ENCODE measurements at places on chromosomes 3 and 15.
A peak's percentile ranks its signal among the peaks of the same experiment; 100 is the strongest.

GRCh38 chr3:105834768-105835167, 34.0 kb downstream of the CBLB start:
- DNase-seq: no peak

DNA sequence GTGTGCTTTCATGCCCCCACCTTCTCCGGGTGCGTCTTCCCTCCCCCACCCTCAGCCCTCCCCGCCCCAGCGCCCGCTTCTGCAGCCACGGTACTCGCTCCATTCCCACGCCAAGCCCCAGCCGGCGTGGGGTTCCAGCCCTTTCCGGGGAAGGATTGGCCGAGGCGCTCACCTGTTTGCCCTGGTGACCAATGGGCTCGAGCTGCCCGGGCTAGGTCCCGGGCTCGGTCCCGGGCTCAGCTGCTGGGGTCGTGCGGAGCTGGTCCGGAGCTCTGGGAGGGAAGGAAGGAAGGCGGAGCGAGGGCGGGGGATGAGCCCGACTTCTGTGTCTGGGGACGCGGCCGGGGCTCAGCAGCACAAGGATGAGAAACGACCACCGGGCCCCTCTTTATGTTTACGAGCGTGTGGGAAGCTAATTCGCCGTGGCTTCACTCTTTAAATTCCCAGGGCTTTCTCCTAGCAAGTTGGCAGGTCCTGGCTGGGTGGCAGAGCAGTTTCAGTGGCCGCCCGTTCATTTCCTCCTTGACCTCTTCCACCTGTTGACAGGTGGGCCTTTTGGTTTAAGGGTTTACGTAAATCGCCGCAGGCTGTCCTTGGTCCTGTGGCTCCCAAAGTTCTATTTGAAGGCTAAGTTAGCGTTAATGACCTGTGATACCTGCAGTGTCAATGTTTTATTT, at the start of gene IGSF10:
Gene IGSF10 (minus strand): TSS at position 288 of the 677 bp plus-strand sequence. CDS start 2,352 bp downstream, outside the sequence.
- no peak for DNase-seq

DNA sequence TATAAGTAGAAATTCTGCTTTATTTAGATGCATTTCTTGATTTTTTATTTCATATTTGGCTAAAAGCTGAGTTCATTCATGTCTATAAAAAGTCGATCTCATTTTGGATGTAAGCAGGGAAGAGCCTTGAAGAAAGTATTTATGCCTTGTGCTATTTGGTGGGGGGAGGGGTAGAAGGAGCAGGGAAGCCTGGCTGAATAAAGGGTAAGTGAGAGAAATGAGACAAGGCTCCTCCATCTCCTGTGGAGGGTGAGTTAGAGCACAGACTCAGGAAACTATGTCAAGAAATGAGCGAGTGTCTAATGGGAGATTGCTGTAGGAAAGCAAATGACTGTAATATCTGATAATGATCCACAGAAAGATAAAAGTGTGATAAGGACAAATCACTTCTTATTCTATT, 121.8 kb upstream of the ATP11B start:
- DNase-seq: no peak

DNA sequence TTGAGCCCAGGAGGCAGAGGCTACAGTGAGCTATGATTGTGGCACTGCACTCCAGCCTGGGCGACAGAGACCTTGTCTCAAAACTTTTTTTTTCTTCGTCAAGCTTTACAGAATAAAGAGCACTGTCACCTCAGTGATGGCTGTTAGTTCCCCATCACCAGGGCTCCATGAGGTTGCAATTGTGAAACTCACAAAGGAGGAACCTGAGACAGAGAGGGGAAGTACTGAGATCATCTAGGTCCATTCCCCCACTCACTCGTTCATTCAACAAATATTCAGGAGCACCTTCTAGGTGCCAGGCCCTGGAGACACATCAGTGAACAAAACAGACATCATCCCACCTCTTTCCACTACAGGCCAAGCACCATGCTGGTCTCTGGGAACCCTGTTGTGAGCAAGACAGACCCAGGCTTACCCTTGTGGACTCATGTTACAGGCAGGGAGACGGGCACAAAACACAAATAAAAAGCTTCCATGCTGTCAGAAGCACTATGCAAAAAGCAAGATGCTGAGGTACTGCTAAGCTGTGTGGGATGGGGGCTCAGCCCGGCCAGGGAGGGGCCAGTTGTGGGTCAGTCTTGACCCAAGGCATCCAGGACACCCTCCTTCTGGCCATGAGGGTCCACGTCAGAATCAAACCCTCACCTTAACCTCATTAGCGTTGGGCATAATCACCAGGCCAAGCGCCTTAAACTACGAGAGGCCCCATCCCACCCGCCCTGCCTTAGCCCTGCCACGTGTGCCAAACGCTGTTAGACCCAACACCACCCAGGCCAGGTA, 2.1 kb upstream of the RHO start:
- DNase-seq: peak; percentile 45

DNA sequence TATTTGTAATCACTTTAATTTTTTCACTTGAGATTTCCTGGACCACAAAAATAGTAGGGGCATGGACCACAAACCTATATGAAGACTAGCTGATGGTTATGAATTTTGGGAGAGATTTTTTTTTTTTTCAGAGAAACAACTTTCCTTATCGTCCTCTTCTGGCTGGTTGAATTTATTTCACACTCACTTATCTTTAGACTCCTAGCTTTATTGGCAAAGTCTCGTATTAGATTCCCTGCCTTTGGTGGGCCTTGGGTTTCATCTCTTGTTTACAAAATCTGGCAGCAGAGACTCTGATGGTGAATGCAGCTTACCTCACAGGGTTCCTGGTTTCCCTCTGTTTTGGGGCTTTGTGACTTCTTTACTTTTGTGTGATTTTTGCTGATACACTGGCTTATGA, 44.5 kb upstream of the KIF23 start:
- DNase-seq: no peak

- no peak for DNase-seq
Observed at GRCh38 chr3:54133196-54133595, 10.8 kb downstream of the CACNA2D3 start.

DNA sequence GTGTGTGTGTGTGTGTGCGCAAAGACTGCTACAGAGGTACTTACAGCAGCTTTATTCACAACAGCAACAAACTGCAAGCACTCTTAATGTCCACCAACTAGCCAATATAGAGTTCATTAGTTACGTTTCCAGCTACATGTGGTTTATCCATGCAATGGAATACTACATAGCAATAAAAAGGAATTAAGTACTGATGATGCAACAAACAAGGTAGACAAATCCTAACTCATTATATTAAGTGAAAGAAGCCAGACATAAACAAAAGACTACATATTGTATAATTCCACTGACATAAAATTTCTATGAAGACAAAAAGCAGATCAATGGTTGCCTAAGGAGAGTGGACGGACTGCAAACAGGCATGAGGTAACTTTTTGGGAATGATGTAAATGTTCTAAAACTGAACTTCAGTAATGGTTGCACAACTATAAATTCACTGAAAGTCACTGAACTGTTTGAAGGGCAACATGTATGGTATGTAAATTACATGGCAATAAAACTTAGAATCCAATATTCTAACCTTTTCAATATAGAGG, 433.7 kb downstream of the SHQ1 start:
- no peak for DNase-seq

DNA sequence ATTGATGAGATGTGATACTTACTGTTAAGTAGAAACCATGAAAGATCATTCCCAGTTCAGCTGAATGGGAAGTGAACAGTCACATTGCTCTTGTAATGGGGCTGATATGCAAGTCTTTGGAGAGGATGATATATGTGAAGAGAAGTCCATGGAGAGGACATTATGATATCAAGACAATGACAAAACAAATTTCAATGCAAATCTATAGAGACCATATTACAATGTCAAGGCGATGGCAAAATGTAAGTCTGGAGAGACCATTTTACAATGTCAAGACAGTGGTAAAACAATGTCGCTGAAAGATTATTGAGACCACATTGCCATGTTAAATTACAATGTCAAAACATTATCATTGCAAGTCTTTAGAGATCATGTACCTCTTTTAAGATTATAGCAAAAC, 277.1 kb upstream of the MEIS2 start:
- DNase-seq: no peak

GRCh38 chr3:71724584-71725270, 475 bp downstream of the EIF4E3 start:
- peak; percentile 4 for DNase-seq

DNA sequence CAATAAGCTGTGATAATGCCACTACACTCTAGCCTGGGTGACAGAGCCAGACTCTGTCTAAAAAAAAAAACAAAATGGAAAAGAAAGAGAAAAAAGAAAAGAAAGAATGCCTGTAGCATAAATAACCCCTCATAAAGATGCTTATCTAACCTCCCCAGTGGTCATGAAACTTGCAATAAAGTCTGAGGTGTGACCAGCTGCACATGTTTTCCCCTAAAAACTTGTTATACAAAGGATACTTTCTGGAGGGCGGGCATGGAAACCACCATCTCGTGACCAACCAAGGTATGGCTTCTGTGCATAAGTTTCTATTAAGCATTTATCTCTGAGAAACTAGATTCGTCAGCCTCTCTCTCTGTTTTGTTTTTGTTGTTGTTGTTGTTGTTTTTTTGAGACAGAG, 21.8 kb downstream of the CCDC32 start:
- DNase-seq: no peak

GRCh38 chr3:81502236-81502635, 259.2 kb downstream of the GBE1 start:
- DNase-seq: no peak

DNA sequence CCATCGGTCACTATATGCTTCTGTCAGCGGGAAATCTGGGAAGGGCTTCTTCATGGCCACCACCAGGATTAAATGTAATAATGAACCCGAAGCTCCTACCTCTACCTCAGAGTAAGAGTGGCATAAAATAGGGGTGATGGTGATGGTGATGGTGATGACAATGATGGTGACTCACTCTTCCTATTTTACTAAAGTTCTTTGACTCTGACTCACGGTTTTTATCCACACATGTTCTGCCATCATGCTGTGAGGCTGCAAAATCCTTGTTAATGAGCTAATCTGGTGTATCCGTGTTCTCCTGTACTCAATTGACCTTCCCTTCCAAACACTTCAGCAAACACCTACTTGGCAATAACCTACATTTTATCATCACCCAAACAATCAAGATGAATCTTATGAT, 18.3 kb upstream of the FOXP1 start:
- no peak for DNase-seq

- no peak for DNase-seq
Observed at GRCh38 chr15:74345051-74345450, 22.4 kb downstream of the CYP11A1 start.

DNA sequence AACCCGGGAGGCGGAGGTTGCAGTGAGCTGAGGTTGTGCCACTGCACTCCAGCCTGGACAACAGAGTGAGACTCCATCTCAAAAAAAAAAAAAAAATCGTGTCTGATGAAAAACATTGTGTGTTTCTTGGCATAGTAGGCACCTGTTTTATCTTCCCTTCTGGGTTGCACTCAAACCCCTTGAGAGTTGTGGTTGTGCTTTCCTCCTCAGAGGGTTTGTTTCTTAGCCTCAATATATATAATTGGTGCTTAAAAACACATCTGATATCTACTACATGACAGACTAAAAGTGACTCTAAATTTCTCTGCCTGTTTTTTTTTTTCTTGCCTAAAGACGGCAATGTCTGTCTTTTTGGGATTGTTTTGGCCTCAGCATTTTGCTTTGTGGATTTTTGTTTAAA, 7.6 kb downstream of the NR1D2 start:
- no peak for DNase-seq

DNA sequence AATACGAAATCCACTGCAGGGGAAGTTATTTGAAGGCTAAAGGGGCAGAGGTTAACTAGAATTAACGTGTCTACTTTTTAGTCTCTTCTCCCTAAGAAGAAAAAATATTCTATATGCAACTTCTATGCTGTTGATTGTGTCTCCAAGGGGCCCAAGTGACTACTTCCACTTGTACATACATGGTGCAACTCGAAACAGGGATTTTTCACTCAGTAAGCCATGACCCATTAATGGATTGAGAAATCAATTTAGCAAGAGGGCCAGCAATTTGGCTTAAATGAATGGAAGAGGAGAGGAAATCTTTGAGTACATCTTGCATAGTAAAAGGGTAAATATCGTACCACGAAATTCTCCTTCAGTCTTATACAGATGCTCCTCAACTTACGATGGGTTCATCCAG, 151.1 kb upstream of the HES1 start:
- DNase-seq: no peak

DNA sequence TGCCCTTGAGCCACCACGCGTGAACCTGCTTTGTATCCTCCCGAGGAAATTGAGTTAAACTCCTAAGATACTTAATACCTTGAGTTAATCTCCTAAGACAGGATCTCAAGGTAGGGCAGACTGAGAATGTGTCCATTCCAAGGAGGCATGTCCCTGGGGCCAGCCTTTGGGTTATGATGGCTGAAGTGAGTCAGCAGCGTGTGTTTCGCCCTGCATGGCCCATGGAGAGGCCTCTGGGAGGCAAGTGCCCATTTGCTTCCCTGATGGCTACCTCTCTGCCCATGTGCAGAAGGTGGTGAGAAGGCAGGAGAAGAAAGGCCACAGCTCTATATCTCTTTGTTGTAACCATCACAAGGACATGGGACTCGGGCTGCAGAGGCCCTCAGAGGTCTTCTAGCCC, 36.7 kb upstream of the LIMD1 start:
- DNase-seq: no peak

GRCh38 chr3:89098964-89099585, 8.3 kb upstream of the EPHA3 start:
- DNase-seq: peak; percentile 8

GRCh38 chr3:139509631-139510030, 29.9 kb downstream of the RBP1 start:
- no peak for DNase-seq

DNA sequence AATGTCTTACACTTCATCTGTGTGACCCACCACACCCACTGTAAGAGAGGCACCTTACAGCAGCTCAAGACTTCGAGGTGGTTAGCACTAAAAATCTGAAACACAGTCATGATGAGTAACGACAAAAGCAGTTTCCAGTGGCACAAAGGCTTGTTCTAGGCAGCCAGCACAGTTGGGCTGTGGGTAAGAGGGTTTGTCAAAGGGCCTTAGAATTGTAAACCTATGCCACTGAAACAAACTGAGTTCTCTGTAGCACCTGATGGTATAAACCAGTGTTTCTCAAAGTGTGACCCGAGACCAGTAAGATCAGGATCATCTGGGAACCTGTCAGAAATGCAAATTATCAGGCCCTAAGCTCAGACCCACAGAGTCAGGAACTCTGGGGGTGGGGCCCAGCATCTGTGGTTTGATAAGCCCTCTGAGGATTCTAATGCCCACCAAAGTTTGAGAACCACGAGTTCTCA, 36.5 kb downstream of the DAPK2 start:
- DNase-seq: no peak

DNA sequence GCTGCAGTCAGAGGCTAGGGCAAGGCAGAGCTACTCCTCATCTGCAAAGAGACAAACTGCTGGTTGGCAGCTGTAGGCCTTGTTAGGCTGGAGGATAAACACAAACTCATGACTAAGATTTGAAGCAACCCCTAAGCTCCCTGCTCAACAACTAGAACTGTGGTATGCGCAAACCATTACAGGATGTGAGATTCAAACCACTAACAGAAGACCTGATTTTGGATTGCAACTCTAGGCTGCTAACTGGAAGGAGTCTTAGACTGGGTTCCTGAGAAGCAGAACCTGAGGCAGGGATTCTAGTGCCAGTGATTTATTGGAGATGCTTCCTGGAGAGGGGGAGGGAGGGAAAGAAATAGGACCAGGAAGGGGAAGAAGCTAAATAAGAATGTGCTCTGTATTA, 22.5 kb downstream of the CCR4 start:
- DNase-seq: no peak

GRCh38 chr3:128283421-128283820, 130.1 kb downstream of the EEFSEC start:
- DNase-seq: no peak
